ENCODE measurements at places on chromosomes 3 and 15.

- no peak for DNase-seq
These were observed 120.5 kb downstream of the PDZRN3 start for GRCh38 chr3:73504239-73504638.

DNA sequence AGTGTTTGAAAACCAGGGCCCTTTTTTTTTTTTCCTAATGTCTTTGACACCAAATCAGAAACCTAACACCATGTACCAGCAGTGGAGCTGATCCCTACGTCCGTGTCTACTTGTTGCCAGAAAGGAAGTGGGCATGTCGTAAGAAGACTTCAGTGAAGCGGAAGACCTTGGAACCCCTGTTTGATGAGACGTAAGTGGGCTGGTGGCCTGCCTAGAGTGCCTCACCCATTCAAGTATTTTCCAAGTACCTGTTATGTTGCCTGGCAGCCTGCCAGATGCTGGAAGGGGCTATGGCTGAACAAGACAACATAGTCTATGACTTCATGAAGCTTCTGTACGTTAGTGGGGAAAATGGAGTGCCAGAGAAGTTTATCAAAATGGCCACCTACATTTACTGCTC is 39.7 kb downstream of the ESYT3 start:
- DNase-seq = no peak

GRCh38 chr3:61858054-61858453 is 296.7 kb downstream of the PTPRG start:
- DNase-seq = no peak

GRCh38 chr15:68821841-68822381 is 1.2 kb upstream of the ANP32A start:
- no peak for DNase-seq

- DNase-seq = no peak
These were observed 6.2 kb downstream of the DUOXA2 start for GRCh38 chr15:45120081-45120972.

GRCh38 chr3:9808345-9809037 is 1.6 kb upstream of the TTLL3 start:
- no peak for DNase-seq

GRCh38 chr15:88647351-88648105 is 8.7 kb downstream of the ISG20 start:
- DNase-seq = no peak

DNA sequence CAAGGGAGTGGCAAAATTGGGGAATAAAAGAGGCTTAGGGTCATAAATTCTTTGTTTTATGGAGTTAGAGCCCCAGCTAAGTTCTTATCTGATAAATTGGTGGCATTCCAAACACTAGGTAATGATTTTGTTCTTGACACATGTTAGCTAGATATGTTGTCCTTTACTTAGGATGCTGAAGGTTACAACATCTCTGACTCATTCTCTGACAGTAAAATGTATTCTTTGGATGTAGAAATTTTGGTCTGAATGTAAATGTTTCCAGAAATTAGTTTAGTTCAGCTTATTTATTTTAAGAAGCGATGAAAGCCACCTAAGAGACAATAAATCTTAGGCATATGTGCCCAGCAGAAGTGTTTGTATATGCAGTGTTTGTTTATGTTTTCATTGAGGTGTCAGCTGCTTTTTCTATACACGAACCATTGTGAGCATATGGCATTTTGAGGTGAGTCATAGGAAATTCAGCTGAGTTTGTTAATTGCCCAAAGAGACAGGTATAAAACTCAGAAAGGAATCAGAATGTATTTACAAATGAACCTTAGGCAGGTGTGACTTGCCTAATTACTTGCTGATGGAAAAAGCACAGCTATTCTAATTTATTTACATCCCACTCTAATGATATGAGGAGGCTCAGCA is 247.7 kb downstream of the AGBL1 start:
- DNase-seq = no peak

DNA sequence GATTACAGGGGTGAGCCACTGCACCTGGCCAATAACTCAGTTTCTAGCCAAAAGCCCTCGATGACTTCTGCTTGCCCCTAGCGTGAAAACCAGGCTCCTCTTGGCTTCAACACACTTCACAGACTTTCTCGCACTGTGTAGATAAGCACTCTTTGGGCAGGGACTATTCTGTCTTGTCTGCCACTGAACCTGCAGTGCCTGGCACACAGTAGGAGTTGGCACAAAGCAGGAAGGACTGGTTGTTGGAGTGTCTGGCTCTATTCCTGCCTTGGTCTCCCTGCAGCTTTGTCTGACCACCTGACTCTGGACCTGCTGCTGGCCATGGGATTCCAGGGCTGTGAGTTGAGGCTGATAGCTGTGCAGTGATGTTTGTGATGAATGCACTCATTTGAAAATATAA is 46.4 kb upstream of the RGMA start:
- DNase-seq = no peak

DNA sequence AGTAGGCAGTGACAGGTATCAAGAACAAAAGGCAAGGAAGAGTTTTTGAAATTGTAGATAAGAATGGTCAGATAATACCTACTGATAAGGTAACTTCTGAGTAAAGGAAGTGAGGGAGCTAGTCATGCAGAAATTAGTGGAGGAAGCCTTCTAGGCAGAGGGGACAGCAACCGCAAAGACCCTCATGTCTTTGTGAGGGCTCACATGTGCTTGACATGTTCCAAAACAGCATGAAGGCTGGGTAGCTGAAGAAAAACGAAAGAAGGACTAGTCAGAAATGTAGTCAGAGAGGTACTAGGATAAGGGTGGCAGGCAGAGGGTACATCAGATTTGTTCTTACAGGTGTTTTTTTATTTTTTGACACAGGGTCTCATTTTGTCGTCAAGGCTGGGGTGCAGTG is 5.3 kb downstream of the SIN3A start:
- DNase-seq = no peak

DNA sequence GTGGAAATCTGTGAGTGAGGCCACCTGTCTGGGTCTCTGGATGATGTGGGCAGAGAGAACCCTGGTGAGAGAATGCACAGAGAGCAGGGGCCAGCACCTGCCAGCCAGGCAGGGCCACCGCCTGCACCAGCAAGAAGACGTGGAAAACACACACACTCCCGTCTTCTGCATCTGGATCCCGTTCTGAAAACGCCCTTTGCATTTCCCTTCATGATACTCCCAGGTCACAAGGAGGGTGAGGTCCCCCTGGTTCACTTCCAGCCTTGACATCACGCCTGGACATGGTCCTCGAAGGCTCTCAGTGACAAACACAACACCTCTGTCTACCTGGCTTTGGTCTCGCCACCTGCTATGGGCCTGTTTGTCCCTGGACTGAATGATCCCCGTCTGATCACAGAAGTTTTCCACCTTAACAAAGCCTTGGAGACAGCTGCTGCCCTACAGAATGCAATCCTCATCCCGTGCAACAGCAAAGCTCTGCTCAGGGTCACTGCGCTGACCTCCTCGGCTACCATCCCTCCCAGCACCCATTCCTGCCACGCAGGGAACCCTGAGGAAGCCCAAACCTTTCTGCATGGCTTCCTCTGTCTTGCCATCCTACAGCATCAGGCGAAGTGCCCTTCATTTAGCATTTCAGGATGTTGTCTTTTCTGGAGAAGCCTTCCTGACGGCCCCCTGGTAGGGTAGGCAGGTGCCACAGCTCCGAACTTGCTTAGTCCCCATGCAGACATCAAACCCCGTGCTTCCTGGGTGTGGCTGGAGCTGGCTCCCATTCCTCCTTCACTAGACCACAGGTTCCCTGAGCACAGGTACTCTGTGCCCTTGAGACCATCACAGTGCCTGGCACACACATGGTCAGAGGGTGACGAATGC is 122.5 kb downstream of the ATP10A start:
- DNase-seq = no peak

DNA sequence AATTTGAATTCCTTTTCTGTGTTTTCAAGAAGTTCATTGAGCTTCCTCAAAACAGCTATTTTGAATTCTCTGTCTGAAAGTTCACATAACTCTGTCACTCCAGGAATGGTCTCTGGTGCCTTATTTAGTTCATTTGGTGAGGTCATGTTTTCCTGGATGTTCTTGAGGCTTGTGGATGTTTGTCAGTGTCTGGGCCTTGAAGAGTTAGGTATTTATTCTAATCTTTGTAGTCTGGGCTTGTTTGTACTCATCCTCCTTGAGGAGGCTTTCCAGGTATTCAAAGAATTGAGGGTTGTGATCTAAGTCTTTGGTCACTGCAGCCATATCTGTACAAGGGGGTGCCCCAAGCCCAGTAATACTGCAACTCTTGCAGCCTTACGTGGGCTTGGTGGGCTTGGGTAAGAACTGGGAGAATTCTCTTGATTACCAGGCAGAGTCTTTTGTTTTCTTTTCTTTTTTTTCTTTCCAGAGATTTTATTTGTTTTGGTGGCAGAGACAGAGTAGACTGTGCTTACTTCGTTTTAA is 19.3 kb upstream of the CCNDBP1 start:
- DNase-seq = no peak

DNA sequence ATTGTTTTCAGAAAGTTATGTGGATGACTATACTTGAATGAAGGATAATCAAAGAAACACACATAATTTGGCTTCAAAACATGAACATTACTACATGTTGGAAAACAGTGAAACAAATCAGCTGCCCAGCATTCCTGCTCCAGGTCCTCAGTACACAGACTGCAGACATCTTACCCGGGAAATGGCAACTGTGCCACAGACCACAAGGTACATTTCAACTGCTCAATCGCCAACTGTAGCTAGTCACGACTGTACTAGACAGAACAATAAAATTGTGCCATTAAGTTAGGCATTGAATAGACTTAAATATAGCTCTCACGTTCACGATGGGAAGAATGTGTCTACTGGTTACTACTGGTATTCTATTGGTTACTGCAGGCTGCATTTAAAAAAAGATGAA is 5.0 kb downstream of the NAA50 start:
- no peak for DNase-seq

DNA sequence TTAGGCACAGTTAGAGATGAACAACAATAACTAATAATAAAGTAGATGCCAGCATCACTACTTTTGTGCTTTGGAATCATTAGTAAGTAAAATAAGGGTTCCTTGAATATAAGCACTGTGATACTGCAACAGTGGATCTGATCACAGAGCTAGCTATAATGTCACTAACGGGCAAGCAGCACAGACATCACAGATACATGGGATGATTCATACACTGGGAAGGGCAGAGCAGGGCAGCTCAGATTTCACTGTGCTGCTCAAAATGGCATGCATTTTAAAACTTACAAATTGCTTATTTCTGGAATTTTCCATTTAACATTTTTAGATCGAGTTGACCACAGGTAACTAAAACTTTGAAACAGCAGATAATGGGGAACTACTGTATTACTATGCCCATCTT is 476.6 kb downstream of the FHIT start:
- DNase-seq = no peak

DNA sequence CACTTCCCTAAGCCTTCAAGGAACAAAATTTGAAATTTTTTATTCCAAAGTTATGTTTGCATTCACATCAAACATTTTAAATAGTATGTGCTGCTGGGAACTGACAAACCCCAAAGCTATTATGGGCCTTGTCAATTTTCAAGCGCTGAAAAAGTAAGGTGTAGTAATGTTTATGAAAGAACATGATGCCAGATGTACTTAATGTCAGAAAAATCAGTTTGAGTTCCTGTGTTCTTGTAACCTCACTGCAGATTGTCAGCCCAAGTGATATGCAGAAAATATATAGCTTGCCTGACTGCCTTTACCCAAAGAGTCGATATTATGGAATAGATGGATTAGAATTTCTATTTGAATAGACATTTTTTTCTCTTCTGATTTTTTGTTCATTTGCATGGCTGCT is 20.8 kb upstream of the DIPK2A start:
- no peak for DNase-seq

DNA sequence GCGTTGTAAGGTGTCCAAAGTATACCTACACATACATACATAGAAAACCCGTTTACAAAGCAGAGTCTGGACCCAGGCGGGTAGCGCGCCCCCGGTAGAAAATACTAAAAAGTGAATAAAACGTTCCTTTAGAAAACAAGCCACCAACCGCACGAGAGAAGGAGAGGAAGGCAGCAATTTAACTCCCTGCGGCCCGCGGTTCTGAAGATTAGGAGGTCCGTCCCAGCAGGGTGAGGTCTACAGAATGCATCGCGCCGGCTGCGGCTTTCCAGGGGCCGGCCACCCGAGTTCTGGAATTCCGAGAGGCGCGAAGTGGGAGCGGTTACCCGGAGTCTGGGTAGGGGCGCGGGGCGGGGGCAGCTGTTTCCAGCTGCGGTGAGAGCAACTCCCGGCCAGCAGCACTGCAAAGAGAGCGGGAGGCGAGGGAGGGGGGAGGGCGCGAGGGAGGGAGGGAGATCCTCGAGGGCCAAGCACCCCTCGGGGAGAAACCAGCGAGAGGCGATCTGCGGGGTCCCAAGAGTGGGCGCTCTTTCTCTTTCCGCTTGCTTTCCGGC is 318.6 kb downstream of the FGF12 start:
- DNase-seq = no peak

DNA sequence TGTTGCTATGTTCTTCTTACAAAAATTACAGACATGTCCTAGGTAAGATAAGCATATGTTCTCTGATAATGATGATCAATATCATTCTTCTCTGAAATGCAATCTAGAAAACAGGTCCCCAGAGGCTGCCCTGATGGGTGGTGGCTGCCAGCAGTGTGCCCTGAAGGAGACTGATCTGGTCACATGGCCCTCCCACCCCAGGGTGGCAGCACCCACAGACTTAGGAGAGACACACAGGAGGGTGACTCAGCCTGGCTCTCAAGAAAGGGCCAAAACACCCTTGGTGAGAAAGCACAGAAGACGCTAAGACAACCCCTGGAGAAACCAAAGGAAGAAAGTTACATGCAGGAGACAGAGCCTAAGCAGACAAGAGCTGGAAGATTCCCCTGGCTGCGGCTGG is 203.7 kb downstream of the TJP1 start:
- no peak for DNase-seq

- no peak for DNase-seq
These were observed 19.4 kb upstream of the SLC41A3 start for GRCh38 chr3:126103121-126104027.

DNA sequence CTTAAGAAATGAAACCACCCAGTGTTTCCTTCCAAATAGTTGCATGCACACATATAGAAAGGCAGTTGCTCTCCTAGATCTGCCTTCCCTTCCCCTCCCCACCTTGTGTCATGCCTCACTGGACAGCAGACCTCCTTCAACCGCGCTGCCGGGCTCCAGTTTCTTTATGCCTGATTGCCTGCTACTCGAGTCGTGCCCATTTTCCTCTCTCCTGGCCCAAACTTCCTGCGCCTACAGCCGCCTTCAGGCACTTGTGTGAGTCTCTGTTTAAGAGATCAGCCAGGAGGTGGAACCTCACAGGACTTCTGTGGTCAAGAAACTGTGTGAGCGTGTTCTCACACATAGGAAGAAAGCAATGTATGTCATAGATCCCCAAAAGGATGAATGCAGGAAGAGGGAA is 8.8 kb upstream of the FAM107A start:
- DNase-seq = no peak

DNA sequence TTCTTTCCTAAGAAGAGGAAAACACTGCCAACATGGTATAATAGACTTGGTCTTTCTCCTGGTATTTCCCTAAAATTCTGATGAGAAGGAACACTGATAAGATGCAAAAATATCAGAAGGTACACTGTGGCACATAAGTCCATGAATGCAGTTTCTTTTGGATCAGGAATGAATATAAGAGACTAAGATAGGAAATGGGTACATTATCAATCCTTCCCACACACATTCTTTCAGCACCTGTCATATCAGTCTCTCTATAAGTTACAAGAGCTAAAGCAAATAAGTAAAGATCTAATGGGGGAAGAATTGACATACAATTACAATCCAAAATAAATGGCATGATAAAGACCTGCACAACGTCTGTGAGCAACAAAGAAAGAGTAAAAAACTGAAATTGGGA is 1101.0 kb downstream of the ROBO2 start:
- DNase-seq = no peak

GRCh38 chr3:186339180-186339918 is 22.7 kb downstream of the DGKG start:
- DNase-seq = no peak
